Stimulated activated CD8-positive, alpha-beta memory T cell treated with anti-CD3 and anti-CD28 coated beads, Interleukin-7, amount 100 ng/mL, for 48 hours (primary cell): ENCODE measurements at places on chromosomes 4 and X.

GRCh38 chr4:7199771-7200441, 7.6 kb downstream of the SORCS2 start:
- DNase-seq = no peak

DNA sequence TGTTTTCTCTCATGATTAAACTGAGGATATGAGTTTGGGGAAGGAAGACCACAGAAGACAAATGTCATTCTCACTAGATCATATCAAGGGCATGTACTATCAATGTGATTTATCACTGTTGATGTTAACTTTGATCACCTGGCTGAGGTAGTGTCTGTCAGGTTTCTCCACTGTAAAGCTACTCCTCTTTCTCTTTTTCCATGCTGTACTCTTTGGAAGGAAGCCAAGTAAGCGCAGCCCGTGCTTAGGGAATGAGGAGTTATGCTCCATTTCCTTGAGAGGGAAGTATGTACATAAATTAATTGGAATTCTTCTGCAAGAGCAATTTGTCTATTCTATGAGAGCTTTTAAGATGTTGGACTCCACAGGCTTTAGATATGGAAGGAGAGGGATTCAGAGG, 4.0 kb upstream of the KANTR start:
- DNase-seq = no peak

GRCh38 chr4:127829014-127829413, 46.9 kb downstream of the HSPA4L start:
- DNase-seq = no peak

- DNase-seq = no peak
Measured at GRCh38 chr4:42420140-42420539, 22.9 kb downstream of the SHISA3 start.

DNA sequence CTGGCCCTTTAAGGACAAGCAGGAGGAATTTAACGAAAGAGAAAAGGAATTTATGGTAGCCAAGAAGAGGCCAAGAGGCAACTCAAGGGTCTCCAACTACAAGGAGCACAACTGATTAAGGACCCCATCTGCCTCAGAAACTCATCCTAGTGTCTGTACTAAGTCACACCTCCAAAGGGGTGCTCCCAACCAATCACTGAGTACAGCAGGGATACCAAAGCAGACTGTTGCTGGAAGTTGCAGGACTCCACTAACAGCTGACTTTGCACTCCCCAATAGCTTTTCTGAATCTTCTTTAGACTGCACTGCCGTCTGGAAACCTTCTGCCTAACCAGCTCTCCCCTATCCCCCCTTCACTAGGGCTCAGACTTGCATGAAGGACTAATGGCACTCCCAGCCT, 50.6 kb downstream of the ATP11C start:
- no peak for DNase-seq

DNA sequence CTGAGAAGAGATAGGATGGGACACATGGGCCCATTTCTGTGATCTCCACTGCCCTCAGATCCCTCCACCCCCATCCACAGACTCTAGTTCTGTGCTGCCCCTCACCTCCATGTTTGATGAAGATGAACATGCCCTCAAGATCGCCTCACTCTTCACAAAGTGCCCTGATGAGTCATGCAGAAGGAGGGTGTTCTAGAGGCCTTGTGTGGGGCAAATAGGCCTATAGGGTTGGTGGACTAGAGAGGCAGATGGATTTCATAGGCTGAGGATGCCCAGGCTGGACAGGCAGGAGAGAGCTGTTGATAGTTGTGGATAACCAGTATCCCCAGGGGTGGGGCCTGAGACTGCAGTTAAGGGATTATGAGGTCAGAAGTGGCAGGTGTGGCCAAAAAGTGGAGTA, at the start of gene CXorf65:
TSS of gene CXorf65 (minus strand) at position 314 of the 400 bp plus-strand sequence. CDS start at position 130, 184 bp downstream.
- DNase-seq = peak; percentile 11

DNA sequence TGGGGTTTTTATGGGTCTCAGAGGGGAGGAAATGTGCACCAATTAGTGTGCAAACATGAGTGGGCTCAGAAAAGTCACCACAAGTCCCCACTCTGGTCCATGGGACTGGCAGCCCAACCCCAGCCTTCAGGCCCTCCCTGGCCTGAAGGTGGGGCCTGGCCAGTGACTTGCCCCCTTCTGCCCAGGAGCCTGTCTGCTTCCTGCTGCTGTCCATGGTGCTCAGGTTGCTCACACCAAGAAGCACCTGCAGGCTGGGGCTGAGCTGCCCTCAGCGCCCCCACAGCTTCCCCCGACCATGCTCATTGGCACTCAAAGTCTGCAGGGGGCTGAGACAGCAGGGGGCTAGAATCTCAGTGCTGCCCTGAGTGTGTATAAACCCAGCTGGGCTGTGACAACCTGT, 30.6 kb upstream of the GC start:
- DNase-seq = no peak

GRCh38 chr4:102388611-102389010, 43.3 kb upstream of the SLC39A8 start:
- no peak for DNase-seq

- no peak for DNase-seq
Measured at GRCh38 chr4:101417046-101417445, 69.7 kb upstream of the PPP3CA start.

DNA sequence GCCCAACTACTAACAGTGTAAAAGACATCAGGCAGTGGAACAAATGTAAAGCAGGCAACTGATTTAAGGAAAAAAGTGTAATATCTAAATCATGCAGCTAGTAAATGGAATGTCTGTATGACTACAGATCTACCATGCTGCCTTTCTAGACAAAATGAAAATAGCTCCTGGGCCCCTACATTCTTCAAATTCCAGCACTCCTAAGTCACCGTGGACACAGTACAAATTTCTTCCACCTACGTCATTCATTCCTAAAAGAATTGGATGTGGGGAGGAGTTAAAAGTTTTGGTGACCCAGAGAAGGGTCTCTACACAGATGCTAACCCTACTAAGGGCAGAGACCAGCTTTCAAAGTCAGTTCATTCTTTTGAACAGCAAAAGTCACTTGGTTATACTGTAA, 137.2 kb upstream of the ARHGEF9 start:
- no peak for DNase-seq

- no peak for DNase-seq
Measured at GRCh38 chrX:150577174-150577573, 8.8 kb downstream of the MTM1 start.

- no peak for DNase-seq
Measured at GRCh38 chr4:137389911-137390520, 142.3 kb downstream of the PCDH18 start.

DNA sequence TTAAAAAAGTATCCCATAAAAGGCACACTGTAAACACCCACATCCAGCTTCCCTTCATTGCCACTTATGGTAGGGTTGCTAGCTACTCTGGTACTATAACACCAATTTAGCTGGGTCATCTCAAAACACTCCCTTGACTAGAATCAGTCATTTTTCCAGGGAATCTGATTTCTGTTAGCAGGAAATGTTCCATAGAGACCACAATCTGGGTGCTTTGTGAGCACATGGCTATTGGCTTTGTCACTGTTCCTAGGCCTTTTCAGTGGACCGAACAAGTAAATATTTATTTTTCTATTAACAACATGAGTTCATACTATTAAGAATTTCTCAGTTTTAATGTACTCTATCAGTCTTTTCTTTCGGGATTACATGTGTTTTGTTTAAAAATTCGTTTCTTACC, 404.7 kb upstream of the GNPDA2 start:
- no peak for DNase-seq

DNA sequence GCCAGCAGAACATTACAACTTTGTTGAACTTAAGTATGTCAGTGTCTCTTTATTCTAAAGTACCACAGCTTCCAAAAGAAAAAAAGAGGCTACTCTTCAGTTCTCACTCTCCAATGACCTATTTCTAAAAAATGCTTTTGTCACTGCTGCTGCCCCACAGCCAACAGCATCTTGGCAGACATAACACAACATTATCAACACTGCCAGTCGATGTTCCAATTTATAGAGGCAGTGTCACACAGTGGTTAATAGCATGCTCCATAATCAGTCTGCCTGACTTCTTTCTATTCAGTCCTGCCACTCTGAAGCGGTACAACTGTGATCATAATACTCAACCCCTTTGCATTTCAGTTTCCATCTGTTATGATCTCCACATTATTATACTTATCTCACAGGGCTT, 69.2 kb downstream of the PLS3 start:
- DNase-seq = no peak

GRCh38 chrX:38335382-38335781, 8.1 kb upstream of the RPGR start:
- no peak for DNase-seq

DNA sequence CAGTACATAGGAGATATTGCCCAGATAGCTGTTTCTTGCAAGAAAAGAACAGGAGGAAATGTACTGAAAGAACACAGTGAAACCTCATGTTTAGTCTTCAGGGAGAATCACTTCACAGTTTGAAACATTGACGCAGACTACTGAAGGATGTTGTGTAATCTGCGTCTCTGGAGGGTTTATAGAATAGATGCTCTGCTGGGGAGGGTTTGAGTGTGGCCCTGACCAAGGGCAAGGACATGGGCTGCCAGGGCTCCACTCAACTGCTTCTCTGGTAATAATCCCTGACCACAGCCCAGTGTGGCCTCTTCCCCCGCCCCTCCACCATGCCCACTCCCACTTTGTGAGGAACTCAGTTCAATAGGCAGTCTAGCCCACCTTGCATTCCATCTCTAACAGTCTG, 15.8 kb upstream of the ACE2 start:
- DNase-seq = no peak

DNA sequence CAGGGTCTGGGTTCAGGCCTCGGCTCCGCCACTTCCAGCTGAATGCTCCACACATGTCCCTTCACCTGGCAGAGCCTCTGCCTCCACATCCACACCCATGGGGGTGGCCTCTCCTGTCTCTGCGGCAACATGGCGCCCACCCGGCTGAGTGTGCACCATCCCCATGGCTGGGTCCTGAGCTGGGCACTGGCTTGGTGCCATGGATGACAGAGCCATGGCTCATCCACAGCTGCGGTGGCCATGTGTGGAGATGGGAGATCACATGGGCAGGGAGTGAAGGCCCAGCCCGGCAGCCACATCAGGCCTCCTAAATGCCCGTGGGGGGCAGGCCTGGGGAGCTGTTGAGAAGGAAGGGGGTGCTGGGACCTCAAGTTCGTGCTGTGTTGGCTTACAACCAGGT, 213.7 kb downstream of the AFAP1 start:
- no peak for DNase-seq

- DNase-seq = no peak
Measured at GRCh38 chr4:47579235-47579634, 94.2 kb downstream of the ATP10D start.
